ENCODE measurements at places on chromosomes 12 and 14.
A peak's percentile ranks its signal among the peaks of the same experiment; 100 is the strongest.

GRCh38 chr12:104050436-104050835, 449 bp upstream of the GLT8D2 start:
- no peak for DNase-seq

DNA sequence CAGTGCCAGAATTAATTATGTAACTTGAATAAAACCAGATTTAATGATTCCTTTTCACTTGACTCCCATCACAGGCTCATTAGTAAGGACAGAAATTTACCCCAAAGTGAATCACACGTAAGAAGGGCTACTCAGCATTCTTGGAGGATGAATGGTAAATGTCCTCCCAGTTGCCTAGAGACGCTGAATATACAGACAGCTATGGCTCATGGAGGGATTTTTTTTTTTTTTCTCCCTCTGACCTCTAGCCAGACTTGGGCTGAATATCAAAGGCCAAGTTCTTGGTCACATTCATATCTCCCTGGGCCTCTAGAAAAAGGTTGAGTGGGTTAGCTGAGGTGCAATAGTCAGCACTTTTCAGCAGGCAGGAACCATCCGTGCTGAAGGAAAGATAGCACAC, 77.5 kb downstream of the PHLDA1 start:
- DNase-seq = no peak

- no peak for DNase-seq
These were observed 60.0 kb upstream of the FBXO33 start for GRCh38 chr14:39492267-39492666.

- no peak for DNase-seq
These were observed 28.5 kb upstream of the KRR1 start for GRCh38 chr12:75539889-75540288.

DNA sequence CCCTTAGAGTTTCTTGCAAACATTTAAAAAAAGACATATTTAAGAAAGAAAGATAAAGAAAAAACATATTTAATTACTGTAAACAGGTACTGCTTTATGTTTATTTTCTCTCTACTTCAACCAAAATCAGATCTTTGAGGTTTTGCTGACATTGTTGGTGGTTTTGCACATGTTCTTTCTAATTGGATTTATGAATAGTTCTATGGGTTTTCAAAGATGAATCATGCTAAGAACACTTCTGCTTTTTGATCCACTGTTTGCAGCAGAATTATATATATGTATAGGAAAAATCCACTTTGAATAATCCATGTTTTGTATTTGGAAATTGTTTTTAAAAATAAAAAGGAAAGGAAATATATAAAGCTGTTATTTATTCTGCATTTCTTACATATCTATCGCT, 78.4 kb downstream of the FRMD6 start:
- no peak for DNase-seq

- no peak for DNase-seq
These were observed 26.2 kb upstream of the GRIN2B start for GRCh38 chr12:14007639-14008038.

- DNase-seq = no peak
These were observed 187.2 kb downstream of the SYNE2 start for GRCh38 chr14:64040044-64040443.

DNA sequence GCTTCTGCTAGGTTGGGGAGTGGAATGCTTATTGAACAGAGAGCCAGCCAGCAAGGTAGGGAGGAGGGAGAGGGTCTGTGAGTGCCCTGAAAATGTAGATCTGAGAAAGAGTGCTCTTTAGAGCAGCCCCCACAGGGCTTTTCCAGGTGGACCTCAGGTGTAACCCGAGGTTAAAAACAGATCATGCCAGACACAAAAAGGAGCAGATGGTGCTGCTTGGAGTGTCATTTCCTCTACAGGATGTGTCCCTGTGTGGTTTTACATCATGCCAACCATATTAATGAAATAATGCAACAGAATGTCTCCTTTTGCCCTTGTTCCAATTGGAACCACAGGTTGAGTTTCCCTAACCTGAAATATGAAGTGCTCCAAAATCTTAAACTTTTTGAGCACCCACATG, 6.4 kb downstream of the SUSD6 start:
- no peak for DNase-seq

GRCh38 chr12:85573635-85574214, 262.5 kb downstream of the RASSF9 start:
- DNase-seq = no peak

DNA sequence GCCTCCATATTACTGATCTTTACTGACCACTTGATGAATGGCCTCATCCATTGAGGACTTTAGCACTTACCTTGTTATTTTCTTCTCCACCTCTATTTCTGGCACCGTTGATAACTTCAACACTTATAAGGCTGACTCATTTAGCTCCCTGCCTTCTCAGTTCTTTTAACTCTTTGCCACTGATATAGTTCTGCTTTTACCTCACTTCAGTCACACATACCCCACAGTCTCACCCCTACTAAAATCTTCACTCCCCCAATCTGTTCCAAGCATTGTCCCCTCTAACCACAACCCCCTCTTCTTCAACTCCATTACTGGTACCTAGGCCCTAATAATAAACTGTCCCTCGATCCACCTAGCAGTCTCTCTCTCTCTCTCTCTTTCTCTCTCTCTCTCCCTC, 141.0 kb downstream of the PAH start:
- DNase-seq = no peak

DNA sequence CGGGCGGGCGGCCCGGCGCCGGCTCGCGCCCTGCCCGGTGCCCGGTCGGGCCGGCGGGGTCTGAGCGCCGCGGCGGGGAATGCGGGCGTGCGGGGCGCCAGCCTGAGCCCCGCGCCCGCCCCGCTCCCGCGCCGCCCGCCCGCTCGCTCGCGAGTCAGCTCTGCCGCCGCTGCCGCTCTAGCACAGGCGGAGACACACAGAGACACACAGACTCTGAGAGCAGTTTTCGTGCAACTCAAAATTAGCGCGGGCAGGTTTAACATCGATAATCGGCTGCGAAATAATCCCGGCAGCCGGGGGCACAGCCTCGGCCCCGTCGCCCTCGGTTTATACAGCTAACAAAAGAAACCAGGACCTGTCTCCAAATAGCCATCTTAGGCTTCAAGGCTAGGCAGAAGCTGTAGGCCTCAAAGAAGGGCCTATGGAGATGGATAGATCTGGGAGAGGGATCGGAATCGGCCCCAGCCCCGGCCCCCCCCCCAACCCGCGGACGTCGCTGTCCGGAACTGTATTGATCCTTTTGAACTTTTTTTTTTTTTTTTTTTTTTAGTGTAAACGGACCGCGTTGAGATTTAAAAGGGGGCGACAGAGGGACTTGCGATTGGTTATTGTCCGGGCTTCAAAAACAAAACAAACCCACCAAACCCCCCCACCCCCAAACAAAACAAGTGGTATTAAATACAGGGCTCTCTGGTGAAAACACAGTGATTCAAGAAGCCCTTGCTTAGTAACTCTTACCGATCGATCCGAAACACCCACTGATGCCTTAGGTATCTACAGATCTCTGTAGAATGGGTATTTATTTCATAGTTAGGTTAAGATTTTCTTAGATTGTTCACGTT, 1.1 kb downstream of the ARID2 start:
- DNase-seq = peak; percentile 57

DNA sequence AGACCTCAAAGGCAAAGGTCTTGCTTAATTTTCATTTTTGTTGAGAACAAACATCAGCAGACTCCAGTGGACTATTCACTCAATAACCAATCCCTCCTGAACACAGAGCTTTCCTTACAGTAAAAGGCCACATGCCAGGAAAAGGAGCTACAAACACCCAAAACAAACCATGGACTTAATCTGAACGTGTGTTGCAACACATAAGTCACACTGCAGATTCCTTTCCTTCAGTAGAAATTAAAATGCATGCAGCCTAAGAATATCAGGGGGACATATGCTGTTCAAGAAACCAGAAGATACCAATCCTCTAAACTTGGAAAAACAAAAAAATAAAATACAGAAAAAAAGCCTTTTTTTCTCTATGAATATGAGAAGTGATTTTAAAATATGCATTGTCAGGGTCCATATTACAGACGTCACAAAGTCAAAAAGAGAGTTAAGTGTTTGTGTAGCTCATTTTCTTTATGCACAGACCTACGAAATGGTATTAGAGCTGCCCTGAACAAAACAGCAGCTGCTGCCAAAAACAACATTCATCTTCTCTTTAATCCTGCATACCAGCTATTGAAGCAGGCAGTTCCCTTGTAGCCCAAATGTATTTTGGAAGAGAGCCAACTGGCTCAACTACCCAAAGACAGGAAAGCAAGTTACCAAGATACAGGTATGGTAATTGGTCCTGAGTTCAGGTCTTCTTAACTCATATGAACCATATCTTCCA, 26.2 kb downstream of the KITLG start:
- DNase-seq = no peak

DNA sequence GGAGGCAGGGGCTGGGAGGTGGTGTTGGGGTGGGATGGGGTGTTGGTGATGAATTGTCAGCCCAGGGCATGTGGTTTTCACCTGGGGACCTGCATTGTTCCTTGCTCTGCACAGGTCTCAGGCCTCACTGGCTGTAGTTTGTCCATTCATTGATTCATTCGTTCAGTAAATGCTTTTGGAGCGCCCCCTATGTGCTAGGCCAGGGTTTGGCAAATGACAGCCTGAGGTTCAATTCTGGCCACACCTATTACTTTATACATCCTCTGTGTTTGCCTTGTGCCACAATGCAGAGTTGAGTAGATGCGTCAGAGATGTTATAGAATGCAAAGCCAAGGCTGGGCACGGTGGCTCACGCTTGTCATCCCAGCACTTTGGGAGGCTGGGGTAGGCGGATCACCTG, 4.7 kb downstream of the ADCK1 start:
- no peak for DNase-seq

- DNase-seq = no peak
These were observed 63.4 kb downstream of the BEGAIN start for GRCh38 chr14:100523843-100524169.

DNA sequence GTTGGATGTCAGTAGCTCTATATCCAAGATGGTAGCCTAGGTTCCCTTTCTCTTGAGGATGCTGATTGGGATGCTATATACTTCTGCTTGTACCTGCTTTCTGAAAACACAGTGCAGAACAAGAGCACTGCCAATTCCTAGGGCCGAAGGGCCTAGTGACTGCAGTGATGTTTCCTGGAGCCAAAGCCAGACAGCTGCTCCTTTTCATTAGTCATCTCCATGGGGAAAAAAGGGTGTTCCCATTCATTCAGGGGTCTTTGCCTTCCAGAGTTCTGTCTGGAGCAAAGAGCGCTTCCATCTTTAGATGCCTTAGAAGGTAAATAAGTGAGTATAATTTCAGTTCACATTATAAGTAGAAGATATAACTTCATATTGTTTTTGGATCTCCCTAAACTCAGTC, 85.5 kb downstream of the PTPRB start:
- DNase-seq = no peak

GRCh38 chr12:19884021-19884492, 444.8 kb downstream of the AEBP2 start:
- no peak for DNase-seq
